CD8-positive, alpha-beta memory T cell (primary cell): ENCODE measurements at places on chromosomes 11 and 22. TPM values are rescaled to one million over a fixed set of nuclear protein-coding genes. Genes with fewer than 3 reads are reported as not detected.

The H19 gene
- polyA plus RNA-seq = not detected

The C11orf52 gene
- polyA plus RNA-seq = not detected

DNA sequence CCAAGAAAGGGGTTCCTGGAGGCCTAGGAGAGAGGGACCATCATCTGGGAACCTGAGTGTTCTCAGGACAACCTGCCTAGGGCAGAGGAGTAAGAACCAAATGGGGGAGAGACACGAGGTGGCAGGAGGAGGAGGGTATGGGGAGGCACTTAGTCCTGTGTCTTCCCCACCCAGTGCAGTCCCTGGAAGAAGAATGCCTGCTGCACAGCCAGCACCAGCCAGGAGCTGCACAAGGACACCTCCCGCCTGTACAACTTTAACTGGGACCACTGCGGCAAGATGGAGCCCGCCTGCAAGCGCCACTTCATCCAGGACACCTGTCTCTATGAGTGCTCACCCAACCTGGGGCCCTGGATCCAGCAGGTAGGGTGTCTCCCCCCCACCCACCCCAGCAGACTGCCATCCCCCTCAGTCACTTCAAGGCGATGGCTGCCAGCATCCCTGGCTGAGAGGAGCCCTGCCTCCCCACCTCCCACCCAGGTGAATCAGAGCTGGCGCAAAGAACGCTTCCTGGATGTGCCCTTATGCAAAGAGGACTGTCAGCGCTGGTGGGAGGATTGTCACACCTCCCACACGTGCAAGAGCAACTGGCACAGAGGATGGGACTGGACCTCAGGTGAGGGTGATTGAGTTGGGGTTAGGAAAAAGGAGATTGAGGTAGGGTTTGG, 3.7 kb upstream of the INPPL1 start:
- DNase-seq = no peak

The UBQLNL gene
- polyA plus RNA-seq = not detected
